NCI-H510A treated with DMSO at 0.1 percent for 48 hours (cell line): ENCODE measurements at places on chromosomes 12 and 14.
A peak's percentile ranks its signal among the peaks of the same experiment; 100 is the strongest.

DNA sequence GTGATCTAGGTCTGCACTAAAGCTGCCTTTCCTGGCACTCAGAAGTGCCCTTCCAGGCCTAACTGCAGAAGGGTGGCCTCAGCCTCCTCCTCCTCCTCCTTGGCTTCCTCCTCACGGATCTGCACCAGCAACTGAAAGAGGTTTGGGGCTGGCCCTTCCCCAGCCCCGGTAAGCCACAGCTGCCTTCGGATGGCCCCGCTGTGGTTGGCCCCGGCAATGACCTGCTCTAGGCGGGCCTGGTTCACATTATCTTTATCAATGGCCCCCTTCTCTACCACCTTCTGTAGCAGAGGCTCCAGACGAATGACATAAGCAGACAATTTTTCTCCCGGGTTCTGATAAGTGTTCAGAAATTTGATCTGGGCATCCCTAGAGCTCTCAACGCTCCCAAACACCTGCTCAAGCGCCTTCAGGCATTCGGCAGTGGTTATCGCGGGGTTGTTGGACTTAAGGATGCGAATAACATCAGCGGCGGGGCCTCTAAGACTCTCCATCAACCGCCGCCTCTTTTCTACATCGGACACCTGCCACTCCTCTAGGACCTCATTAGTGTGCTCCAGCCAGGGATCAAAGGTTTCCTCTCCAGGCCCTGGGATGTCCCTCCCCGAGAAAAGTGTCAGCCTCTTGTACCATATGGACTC is 1.5 kb downstream of the PNMA1 start:
- peak; percentile 74 for DNase-seq

DNA sequence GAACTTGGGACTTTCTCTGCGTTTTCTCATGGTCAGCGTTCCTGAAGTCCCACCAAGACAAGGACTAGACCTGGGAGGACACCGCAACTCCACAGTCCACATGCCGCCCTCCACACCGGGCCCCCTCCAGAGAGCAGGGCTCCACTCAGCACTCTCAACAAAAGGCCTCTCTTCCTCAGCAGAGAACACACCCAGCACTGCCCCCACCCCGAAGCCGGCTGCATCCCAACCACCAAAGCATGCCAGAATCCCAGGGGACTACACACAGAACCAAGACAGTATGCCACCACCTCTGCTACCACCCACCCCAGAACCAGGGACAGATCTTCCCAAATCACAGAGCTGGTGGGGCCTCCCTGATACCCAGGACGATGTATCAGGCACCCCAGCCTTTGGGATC is 88.3 kb downstream of the BCL11B start:
- DNase-seq, result no peak

- DNase-seq, result no peak
Measured at GRCh38 chr14:68637106-68638021, 155.5 kb downstream of the ZFP36L1 start.

DNA sequence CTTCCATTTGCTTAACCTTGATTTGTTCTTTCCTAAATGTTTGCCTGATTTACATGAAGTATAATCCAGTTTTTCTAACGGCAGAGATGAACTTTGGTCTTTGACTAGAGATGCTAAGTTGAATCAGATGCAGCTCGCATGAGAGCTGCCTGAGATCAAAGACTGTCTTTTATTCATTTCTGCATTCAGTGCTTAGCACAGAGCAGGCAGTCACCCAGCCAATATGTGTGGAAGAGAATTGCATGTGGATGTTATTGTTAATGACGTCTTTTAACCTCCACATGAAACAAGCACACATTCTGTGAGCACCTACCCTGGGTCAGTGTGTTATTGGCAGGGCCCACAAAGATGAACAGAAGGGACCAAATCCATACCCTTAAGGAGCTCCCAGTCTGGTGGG is 99.2 kb downstream of the SLC5A8 start:
- no peak for DNase-seq

GRCh38 chr12:50222275-50222783 is 55.2 kb upstream of the CERS5 start:
- peak; percentile 58 for DNase-seq

DNA sequence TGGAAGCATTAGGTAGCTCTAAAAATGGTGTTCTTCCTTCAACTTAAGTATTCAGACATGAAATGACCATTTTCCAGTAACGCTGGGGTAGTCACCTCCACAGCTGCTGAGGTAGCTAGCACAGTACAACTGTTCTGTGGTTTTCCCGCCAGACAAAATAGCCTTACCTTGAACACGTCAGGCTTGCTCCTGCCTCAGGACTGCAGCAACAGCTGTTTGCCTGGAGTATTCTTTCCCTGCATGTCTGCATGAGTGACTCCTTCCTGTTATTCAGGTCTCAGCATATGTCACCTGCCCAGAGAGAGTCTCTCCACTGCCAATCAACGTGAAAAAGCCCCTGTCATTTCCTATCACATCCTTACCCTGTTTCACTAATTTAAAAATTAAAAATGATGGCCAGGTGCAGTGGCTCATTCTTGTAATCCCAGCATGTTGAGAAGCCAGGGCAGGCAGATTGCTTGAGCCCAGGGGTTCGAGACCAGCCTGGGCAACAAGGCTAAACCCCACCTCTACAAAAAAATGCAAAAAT is 37.9 kb downstream of the WDR89 start:
- peak; percentile 82 for DNase-seq

DNA sequence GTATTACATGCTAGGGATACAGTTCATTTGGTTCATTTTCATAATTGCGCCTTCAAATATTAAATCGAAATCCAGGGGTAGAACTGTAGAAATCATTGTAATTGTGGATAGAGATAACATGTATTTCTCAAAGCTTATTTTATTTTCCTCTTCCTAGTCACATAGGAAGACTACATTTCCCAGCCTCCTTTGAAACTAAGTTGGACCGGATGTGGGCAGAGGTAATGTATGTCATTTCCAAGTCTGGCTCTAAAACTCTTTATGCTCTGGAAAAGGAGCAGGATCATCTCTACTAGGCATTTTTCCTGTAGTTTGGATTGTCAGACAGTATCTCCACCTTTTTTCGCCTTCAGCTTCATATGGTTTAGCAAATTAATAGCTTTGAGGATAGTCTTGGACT is 70.1 kb upstream of the CRY1 start:
- DNase-seq, result no peak

- no peak for DNase-seq
Measured at GRCh38 chr12:92496790-92497189, 206.0 kb upstream of the PLEKHG7 start.
